ENCODE measurements at places on chromosomes 5 and 9. TPM values are rescaled to one million over a fixed set of nuclear protein-coding genes. Genes with fewer than 3 reads are reported as not detected.

Gene SAXO1
- total RNA-seq = 0.29 TPM

DNA sequence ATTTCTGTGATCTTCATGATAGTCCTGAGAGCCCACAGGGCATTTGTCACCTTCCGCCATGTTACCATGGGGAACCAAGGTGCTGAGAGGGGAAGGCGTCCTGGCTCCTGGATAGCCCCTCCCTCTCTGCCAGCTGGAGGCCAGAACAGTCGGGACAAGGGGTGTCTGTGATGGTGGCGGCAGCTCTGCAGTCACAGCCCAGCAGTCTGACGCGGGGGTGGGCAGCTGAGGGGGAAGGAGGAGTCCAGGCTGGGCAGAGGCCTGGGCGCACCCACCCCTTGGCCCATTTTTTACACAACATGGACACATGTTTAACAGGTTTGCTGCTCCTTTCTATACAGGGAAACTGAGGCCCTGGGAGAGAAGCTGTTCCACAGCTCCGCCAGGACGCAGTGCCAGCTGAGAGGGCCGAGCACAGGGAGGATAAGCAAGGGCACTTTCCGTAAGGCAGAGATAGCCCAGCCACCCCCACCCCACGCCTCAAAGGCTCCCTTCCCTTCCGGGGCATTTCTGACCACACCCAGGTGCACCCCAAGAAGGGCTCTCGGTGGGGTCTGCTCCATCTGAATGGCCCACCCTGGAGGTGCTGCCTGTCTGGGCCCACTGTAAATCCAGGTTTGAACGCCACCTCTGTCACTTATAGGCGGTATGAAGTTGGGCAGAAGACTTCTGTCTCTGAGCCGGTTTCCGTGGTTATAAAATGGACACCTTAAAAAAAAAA lies 17.1 kb downstream of the LRRC8A start:
- no peaks in the 10 kb centered on the region for H3K36me3 ChIP-seq
- DNase-seq = no peak
- no peak overlapping the region for H3K4me3 ChIP-seq
- H3K27ac ChIP-seq = peak overlapping the region; percentile 82
- peaks cover 3% of the 10 kb centered on the region for H3K4me1 ChIP-seq

GRCh38 chr9:125948887-125949596 lies 201.9 kb downstream of the PBX3 start:
- no peak overlapping the region for H3K27ac ChIP-seq
- H3K4me3 ChIP-seq = no peak overlapping the region
- H3K4me1 ChIP-seq = no peaks in the 10 kb centered on the region
- no peaks in the 10 kb centered on the region for H3K36me3 ChIP-seq
- DNase-seq = no peak
- H3K27me3 ChIP-seq = no peaks in the 10 kb centered on the region

Gene HAPLN1
- not detected for total RNA-seq

Gene MAN1B1
- total RNA-seq = 50.1 TPM

Gene STPG3
- total RNA-seq = not detected

Measured in breast epithelium (tissue), 4 donors.